Natural killer cell treated with Interleukin-12 subunit alpha and Interleukin-12 subunit beta and Interleukin-15 and Interleukin-18, amount 100 ng/mL, for 72 hours (primary cell): ENCODE measurements at places on chromosomes 4 and X. TPM values are rescaled to one million over a fixed set of nuclear protein-coding genes. Genes with fewer than 3 reads are reported as not detected.

GRCh38 chr4:183469936-183470335, 25.5 kb downstream of the CDKN2AIP start:
- no peak for DNase-seq

Gene SH3BP2
- total RNA-seq = 121 TPM

DNA sequence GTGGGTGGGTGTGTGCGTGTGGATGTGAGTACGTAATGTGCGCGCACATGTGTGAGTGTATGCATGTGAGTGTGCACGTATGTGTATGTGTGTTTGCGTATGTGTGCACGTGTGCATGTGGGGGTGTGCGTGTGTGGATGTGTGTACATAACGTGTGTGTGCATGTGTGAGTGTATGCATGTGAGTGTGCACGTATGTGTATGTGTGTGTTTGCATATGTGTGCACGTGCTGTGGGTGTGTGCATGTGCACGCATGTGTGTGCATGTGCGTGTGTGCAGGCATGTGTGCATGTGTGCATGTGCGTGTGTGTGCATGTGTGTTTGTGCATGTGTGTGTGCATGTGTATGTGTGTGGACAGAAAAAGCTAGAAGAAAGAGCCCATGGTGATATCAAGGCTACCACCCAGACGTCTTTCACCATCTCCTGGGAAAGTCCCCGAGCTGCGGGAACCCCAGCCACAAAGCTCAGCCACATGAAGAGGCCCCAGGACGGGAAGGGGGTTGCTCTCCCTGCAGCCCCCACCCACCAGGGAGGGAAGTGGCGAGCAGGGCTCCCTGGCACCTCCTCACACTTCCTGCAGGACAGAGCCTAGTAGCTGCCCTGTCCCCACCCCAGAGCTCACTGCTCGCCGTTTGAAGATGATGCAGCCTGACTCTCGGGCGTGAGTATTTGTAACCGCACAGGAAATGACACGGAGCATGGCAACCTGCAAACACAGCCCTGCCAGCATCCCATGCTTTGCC, 108.3 kb downstream of the DCTD start:
- peak; percentile 83 for DNase-seq

Gene MAB21L2
- not detected for total RNA-seq

- DNase-seq = no peak
Measured at GRCh38 chr4:189177130-189177529, 763.5 kb upstream of the FRG1 start.
